ENCODE measurements at places on chromosomes 2 and 18.

DNA sequence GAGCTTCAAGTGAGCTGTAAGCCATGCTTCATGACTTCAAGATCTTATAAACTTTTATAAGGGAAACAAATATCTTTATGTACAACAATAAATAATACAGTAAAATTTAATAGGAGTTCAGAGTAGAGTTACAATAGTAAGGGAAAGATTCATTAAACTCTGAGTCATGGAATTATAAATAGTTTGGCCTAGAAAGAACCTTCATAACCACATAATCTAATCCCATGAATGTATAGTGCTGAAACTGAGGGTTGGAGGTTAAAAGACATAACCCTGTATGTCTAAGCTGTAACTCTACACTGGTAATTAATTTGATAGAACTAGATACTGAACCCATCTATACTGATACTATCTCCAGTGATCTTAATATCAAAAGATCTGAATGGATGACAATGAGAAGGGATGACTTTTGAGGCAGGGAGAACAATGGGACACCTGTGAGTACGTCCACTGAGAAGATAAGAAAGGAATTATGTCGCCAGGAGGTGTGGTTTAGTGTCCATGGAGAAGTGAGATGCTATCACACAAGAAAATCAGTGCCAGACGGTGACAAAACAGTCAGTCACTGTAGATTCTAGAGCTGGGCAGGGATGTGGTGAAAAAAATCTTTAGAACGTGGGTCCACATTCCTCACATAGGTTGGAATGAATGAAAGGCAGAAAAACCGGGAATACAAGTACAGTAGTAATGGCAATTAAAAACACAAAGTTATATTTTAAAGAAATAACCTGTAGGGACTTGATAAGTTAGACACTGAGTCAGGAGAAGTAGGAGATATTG lies 1.1 kb downstream of the IL1F10 start:
- no peak for DNase-seq

DNA sequence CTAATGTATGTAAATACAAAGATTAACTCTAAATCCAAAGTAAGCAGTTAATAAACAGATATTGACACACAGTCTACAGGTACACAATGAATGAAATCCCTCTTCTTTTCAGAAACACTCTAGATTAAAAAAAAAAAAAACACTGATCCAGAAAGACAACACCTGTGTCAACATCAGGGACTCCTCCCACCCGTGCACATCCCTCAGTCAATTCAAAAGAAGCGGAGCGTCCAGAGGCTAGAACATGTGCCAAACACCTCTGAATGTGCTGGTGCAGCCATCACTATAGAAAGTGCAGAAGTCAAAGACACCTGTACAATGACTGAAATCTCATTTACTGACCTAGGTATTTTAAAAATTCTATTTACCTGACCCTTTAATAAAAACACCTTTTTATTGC lies 622.6 kb upstream of the ID2 start:
- DNase-seq, result no peak

GRCh38 chr2:67487993-67488392 lies 90.9 kb downstream of the ETAA1 start:
- DNase-seq, result no peak

DNA sequence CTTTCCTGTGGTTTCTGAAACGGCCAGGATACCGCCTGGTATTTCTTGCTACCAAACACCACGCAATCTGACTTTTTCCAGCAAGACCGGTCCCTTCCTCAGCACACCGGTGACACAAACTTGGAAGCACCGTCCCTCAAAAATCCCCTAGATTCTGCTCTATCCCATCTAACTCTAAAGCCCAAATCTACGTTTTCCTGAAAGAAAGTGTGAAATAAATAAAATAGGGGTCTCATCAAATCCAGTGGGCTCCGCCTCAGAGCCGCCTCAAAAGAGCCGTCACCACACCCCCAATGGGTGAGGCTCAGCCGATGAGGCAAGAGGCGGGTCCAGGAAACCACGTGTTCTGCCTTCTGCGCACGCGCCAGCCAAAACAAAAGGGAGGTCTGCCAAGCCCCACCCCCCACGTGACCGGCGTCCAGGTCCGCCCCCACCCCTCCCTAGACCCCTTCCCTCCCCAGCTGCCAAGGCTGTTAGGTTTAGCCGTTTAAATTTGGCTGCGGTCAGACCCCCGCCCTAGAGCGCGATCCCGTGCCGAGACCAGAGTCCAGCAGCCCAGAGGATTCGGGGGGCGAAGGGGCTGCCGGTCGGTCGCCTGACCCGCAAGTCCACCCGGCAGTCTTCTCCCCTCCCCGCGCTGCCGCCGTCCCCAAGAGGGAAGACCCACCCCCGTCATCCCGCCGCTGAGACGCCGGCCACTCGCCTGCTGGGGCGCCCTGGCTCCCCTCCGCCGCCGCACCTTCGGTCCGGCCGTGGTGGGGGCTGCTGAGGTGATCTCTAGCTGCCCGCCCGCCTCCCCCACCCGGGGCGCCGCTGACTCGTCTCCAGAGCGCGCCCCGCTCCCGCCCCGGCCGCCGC lies 534 bp downstream of the KANSL1L start:
- peak; percentile 98 for DNase-seq

DNA sequence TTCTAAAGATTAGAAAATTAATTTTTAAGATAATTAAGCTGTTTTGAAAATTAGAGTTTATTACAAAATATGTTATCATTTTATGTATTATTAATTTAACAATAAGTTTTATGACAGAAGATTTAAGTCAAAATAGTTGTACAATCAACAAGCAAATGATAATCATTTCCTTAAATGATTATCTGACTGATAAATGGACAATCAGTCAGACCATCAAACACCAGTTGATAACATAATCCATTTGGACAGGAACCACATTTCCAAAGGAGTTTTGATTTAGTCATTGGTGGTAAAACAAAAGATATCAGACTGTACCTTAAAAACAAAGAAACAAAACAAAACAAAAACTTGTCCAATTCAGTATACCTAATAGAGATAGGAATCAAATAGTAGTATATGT lies 1.9 kb downstream of the TFPI start:
- no peak for DNase-seq

DNA sequence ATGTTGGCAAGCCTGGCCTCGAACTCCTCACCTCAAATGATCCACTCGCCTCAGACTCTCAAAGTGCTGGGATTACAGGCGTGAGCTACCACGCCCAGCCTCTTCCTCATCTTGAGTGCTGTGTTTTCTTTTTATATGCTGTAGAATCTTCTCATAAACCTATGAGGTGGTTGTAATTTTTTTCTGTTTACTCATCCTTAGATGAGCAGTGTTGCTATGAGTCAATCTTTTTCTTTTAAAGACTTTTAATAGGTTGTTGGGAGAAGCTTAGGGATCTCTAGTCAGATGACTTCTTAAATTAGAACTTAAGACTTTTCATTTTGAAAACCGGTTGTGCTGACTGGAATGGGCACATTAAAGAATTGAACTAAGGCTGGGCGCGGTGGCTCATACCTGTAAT lies 8.7 kb upstream of the AAK1 start:
- no peak for DNase-seq

Data from activated CD4-positive, alpha-beta T cell treated with anti-CD3 and anti-CD28 coated beads for 4 hours (primary cell).